ENCODE measurements at places on chromosomes 1 and 21.

GRCh38 chr1:147717706-147718097 lies 42.7 kb downstream of the GJA5 start:
- no peak for DNase-seq

DNA sequence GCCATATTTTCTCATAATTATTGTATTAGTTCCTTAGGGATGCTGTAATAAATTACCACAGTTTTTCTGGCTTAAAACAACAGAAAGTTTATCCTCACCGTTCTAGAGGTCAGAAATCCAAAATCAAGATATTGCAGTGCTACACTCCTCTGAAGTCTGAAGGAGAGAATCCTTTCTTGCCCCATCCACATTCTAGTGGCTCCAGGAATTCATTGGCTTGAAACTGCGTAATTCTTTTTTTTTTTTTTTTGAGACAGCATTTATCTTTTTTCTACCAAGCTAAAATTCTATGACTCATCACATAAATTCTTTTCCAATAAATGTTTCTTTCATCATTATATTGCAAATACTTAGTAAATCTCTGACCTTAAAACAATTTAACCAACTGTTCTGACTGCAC lies 451.0 kb upstream of the RGS18 start:
- DNase-seq, result peak; percentile 43

DNA sequence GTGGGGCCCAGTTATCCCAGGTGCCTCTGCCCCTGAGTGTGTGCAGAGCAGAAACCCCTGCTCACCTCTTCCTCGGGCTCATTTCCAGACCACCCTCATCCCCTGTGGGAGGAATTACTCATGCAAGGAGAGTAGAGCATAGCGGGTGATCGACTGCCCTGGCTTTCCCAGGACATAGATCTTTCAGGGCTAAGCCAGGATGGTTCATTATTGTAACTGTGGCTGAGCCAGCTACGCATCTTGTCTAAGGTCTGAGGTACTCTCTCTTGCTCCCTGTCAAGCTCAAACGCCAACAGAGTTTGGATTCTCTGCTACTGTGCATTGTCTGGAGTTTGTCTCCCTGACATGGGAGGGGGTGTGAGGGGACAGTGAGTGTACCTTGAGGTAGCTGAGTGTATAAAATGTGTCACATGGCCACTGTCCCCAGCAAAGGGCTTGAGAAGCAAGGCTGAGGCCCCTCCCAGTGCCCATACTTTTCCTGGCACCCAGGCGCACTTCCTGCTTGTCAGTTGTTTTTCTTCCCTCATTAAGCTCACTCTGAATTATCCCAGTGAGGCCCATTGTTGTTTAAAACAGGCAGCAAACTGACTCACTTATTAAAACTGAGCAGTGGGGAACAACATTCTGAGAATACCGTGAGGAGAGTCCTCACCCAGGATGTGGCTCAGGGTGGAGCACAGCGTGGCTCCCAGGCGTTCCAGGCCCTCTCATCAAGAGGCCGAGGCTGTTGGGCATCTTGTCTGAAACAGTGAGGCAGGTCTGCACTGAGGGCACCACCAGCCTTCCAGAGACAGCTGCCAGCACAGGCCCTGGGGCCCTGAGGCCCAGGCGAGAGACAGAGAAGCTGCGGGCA lies 92.9 kb downstream of the LAMC2 start:
- peak; percentile 95 for DNase-seq

- DNase-seq, result peak; percentile 59
Observed at GRCh38 chr1:7225711-7226505, 440.7 kb downstream of the CAMTA1 start.

DNA sequence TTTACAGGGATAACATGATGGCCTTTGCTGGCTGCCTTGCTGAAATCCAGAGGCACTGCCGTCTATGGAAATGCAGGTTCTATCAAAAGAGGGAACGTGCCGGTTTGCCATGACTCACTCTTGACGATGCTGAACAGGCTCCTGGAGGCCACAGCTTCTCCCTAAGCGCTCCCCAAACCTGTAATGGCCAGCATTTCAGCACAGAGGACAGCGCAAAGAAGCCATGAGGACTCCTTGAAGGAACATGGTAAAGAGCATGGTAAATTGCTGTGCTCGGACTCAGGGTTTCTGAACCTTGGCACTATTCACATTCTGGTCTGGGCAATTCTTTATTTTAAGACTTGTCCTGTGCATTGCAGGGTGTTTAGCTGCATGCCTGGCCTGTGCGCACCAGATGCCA lies 217.5 kb downstream of the CAMTA1 start:
- no peak for DNase-seq

- no peak for DNase-seq
Observed at GRCh38 chr1:158942490-158942889, 11.1 kb downstream of the PYHIN1 start.

- DNase-seq, result no peak
Observed at GRCh38 chr1:157279802-157280140, 141.6 kb upstream of the ETV3 start.

DNA sequence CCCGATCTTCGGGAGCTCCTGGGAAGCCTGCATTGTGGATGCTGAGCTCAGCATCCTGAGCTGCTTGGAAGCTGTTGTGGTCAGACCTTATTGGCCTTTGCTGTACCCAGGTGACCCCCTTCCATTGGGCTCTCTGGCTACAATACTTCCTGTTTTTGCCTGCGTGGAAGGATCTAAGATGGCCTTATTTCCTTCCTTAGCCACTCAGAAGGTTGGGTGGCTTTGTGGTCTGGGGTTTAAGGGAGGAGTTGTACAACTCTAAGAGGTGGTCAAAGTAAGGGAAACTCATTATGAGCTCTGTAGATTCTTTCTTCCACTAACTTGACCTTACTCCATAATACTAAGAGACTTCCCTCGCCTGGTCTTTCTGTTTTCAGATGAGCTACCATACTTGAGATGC lies 17.7 kb downstream of the PFKFB2 start:
- DNase-seq, result no peak

DNA sequence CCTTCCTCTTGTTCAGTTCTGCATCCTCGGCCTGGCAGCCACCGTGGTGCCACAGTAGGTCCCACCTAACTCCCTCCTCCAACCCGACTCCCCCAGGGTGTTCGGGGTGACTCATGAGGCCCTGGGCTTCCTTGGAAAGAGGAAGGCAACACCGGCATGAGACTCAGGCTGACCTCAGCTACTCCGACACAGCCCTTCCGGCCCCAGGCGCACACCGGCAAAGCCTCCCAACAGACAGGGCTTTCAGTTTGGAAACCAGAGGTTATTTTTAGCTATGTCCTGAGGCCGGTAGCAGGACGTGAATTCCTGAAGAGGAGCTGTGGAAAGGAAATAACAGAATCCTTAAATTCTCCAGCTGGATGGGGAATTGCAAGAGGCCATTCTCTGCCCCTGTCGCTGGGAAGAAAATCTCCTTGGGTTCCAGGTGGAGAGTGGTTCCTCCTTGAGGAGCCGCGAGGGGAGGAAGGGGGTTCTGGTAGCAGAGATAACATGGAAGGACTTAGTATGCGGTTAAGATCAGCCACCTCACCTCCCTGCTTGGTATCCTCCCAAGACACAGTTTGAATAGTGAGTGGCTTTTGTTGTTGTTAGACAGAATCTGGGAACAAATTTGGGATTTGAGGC lies 24.4 kb downstream of the PLXNA2 start:
- peak; percentile 89 for DNase-seq

DNA sequence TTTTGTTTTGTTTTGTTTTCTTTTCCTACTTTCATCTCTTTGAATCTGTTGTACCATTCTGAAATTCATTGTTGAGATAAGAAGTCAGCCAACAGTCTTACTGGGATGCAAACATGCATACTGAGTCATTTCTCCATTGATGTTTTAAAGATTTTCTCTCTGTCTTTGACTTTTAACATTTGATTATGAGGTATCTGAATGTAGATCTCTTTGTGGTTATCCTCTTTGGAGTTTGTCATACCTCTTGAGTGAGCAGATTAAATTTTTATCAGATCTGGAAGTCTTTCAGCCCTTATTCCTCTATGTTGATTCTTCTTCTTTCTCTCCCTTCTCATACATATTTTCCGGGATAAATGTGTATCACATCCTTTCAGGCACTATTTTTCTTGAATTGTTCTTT lies 406.9 kb upstream of the NCAM2 start:
- DNase-seq, result no peak

DNA sequence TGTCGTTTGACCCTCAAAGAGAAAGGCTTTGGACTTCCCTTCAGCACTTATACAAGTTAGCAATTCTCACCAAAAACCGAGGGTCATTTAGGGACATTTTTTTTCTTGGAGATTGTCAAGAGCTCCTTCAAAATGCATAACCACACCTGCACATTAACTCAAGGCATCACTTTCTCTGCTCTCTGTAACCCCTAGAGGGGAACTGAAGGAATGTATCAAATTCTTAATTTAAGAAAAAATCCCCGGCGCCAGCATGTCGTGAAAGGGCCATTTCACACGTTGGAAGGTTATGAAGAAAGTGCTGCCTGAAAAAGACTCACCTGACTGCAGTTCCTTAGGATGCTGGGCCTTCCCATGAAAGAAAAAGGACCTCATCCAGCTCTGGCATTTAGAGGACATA lies 131.6 kb upstream of the ZC3H12A start:
- no peak for DNase-seq

All from EL (cell line).